ENCODE measurements at places on chromosomes 2 and 18.
A peak's percentile ranks its signal among the peaks of the same experiment; 100 is the strongest.

- peak; percentile 79 for DNase-seq
Observed at GRCh38 chr2:122643725-122644329, 888.4 kb downstream of the TSN start.

DNA sequence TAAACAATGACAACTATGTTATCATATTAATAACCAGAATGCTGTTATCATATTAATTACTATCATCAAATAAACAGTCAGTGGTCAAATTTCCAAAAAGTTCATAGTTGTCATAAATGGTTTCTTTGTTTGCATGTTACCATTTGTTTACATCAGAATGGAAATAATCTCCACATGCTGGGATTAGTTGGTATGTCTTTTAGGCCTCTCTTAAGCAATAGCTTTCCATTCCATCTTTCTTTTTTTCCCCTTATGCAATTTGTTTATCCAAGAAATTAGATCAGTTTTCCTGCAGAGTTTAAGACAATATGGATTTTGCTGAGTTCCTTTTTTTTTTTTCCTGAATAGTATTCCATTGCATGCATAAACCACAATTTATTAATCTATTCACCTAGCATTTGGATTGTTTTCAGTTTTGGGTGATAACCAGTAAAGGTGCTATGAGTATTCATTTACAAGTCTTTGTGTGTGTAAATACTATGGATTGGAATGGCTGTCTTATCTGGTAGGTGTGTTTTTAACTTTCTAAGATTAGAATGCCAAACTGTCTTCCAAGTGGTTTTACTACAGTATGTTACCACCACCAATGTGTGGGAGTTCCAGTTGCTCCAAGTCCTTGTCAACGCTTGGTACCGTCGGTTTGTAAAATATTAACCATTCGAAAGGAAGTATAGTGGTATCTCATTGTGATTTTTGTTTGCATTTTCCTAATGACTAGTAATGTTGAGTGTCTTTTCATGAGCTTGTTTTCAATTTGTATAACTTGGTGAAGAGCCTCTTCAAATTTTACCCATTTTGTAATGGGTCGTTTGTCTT, 33.3 kb upstream of the TXNDC2 start:
- DNase-seq, result no peak

DNA sequence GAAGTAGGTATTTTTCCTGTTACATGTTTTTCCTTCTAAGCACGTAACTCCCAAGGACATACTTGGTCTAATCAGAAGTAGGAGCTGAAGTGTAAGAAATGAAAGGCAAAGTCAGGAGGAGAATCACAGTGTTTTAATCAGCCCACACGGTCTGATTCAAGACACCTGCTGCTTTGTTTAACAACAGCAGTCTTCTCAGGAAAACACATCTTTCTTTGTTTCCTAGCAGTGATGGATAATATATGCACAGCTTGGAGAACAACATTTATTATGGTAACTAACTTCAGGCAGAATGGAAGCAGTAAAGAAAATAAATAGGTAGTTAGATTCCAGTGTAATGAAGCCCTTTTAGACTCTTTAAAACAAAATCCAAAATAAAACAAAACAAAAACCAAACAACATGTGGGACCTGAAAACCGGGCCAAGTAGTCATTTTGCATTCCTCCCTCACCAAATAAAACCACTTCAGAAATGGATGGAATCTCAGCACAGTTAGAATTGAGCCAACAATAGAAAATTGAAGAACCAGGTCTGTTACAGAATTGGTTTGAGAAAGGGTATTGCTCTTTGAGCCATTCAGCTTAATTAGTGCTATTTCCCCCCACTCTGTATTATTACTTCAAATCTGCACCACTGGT, 61.1 kb upstream of the UGP2 start:
- DNase-seq, result no peak

- no peak for DNase-seq
Observed at GRCh38 chr2:232609607-232610006, 23.8 kb upstream of the EFHD1 start.

DNA sequence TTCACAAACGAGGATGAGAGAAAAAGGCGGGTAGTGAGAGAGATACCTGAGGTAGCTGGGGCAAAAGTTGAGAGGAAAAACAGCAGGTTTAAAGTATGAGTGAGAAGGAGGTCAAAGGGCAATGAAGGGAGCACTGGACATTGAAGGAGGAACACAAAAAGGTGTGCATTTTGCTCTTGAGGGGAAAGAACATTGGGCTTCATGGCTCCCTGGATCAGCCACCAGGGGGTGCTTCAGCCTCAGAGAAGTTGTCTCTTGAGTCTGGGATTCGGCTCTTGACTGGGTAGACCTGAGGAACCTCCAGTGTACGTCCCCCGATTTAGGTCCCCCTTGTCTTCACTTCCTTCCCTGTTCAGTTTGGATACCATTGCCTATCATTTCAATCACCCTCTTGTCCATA, 128.5 kb downstream of the RAPGEF4 start:
- DNase-seq, result no peak

- DNase-seq, result no peak
Observed at GRCh38 chr18:12405066-12405465, 2.7 kb upstream of the PRELID3A start.

GRCh38 chr2:17043173-17043572, 377.5 kb upstream of the CYRIA start:
- DNase-seq, result no peak

GRCh38 chr18:51614033-51614432, 416.6 kb upstream of the MEX3C start:
- DNase-seq, result peak; percentile 36

DNA sequence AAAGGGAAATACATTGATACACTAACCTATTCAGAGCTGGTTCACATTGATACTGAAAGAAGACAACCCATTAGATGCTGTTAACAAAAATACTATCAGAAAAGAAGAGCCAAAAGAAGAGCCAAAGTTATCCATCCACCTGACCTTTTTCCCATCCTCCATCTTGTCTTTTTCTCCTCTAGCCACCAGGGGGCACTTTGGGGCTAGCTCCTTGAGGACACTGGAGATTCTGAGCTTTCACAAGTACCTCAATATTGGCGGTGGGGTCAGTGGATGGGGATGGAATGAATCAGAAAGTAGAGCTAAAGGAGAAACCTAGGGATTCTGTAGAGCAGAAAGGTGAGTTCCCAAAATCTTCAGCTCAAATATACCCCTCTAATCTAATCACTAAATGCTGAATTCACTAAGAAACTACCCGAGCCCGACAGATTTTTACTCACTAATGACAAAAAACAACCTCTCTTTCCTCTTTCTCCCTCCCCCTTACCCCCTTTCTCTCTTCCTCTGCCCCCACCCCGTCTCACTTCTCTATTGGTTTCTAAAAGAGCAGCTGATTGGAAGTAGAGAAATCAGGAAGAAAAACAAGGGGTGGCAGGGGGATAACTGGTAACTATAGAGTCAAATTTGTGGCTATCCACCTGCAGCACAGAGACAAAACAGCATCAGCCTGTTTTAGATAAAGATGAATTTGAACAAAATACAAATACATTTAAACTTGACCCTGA, 203.3 kb downstream of the TCF4 start:
- no peak for DNase-seq

GRCh38 chr2:29567906-29568520, 353.4 kb downstream of the ALK start:
- DNase-seq, result no peak

DNA sequence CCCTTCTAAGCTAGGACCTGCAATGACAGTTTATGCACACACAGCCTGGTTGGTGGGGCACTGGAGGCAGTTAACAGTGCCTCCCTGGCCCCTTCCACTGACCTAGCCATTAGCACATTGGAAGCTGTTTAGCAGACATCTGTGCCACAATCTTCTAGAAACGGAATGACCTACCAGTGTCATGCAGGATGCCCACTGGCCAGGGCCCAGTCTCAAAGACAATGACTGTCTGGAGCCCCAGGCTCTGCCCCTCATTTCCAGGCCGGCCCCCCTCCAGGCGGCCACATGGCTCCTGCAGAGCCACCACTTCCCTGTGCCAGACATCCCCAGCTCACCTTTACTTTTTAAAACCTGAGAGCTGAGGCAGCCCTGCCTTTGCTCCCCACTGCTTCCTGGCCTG, 123.5 kb upstream of the CAPN13 start:
- no peak for DNase-seq

DNA sequence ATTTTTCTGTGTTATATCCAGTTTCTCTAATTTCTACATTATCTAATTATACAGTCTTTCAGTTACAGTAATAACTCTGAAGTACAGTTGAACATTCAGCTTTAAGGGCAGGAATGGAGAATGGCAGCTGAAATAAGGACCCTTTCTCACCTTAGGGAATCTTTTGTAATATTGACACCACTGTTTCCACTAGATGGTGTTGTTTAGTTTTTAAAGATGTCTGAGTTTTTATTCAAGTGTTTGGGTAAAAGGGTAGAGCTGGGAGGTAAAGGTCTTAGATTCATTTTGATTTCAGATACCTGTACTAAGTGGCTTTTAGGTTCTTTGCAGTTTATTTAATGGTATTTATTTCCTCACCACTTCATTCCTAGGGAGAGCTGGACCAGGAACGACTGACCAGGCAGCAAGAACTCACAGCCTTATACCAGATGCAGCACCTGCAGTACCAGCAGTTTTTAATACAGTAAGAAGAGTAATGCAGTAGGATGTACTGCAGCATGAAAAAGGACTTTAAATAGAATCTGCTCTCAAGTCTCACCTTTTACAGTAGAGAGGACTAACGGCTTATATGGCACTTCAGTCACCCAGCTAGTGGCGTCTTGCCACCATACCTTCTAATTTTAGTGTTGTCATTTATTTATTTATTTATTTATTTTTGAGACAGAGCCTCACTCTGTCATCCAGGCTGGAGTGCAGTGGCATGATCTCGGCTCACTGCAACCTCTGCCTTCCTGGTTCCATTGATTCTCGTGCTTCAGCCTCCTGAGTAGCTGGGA, 33.2 kb upstream of the KCNJ13 start:
- DNase-seq, result no peak

GRCh38 chr2:189252991-189253675, 73.6 kb upstream of the COL5A2 start:
- DNase-seq, result no peak

DNA sequence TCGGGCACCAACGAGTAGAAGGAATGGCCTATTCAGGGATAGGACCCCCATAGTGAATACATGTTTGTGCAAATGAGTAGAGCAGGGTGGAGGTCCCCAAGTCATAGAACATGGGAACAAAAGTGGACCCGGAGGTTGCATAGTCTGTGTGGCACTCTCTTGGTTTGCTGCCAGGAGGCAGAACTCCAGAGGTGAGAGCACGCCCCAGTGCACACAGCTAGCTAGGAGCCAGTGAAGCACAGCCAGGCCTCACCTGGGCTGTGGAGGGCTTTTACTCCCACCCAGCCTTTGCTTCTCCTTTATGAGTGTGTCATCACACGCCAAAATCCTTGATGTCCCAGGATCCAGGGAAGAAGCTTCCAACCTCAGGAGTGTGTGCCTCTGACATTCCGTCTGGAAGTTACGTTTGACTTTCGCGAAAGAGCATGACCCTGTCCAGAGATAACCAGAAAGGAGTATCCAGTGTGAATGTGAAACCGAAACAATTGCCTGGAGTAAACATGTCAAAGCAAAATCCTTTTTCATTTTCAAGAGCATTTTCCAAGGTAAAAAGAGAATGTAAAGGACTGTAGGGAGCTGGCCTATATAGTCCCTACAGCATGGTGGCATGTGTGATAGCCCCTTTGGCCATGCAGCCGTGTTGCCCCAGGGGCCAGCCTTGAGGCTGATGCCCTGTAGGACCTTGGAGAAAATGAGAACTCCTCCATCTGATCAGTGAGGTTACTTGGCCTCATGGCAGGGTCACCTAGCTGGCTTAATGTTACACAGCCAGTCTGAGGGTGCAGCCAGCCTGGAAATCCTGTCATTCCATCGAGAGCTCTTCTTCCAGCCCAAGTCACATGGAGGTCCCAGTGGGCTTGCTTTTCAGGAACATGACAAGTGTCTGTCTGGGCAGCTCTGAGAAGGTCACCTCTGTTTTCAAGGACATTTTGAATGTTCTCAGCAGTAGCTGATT, 8.8 kb downstream of the TRIB2 start:
- DNase-seq, result no peak

DNA sequence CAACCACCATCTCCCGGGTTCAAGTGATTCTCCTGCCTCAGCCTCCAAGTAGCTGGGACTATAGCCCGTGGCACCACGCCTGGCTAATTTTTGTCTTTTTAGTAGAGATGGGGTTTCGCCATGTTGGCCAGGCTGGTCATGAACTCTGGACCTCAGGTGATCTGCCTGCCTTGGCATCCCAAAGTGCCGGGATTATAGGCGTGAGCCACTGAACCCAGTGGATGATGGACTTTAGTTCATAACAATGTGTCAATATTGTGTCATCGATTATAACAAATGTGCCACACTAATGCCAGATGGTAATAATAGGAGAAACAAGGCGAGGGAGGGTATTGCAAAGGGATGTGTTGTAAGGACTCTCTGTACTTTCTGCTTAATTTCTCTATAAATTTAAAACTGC, 216.6 kb downstream of the ZBTB7C start:
- no peak for DNase-seq

DNA sequence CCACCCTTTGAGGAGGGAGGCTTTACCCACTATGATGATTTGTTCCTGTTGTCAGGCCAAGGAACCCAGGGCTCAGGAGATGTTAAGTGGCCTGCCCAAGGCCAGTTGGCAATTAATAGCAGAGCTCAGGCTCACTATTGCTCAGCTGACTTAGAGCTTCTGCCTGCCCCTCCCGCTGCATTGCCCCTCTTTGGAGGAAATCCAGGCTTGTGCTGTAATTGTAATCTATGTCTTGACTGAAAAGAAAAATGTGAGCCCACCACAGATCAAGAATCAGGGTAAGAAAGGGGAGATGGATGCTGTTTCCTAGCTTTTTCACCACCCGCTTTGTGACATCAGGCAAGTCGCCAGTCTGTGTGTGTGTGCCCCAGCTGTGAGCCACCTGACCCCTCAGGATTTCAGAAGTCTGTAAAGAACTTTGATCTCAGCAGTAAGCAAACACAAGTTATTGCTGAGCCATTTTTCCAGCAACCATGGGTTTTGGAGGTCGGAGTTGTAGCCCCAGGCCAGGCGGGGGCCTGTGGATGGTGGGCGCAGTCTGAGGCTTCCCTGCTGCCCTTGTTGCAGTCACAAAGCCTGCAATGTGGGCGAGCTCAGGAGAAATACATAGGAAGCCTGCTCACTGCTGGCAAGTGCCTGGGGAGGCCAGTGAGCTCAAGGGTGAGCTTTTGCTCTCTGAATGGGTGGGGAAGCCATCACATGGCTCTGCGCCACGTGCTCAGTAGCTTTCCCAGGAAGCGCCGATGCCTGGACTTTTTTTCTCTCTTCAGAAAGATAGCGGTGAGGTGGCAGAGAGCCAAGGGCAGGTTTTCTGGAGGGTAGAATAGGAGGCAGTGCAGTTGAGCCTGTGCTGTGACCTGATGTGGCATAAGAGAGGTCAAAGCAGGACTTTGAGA, 6.1 kb downstream of the CABLES1 start:
- DNase-seq, result no peak

- no peak for DNase-seq
Observed at GRCh38 chr18:3648641-3649040, 198.7 kb downstream of the TGIF1 start.

DNA sequence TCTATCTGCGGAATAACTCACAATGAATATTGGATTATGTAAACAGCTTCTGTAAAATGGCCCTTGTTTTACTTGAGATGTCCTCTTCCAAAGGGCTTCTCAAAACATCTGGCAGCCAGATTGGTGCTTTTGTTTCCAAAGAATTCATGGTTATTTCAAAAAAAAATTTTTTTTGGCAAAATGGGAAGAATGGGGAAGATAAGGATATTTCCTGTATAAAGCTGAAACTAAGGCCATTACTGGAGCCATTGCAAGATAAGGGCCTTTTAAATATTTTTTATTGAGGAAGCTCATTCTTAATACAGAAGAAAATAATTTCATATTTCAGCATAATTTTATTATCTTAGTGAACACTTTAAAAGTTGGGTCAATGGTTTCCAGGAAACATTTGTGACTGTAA, 259.1 kb downstream of the GALNT13 start:
- DNase-seq, result no peak

GRCh38 chr2:216289470-216289869, 82.8 kb downstream of the MARCHF4 start:
- no peak for DNase-seq

Data from epithelial cell of proximal tubule (primary cell).